ENCODE measurements at places on chromosomes 7 and 10.

DNA sequence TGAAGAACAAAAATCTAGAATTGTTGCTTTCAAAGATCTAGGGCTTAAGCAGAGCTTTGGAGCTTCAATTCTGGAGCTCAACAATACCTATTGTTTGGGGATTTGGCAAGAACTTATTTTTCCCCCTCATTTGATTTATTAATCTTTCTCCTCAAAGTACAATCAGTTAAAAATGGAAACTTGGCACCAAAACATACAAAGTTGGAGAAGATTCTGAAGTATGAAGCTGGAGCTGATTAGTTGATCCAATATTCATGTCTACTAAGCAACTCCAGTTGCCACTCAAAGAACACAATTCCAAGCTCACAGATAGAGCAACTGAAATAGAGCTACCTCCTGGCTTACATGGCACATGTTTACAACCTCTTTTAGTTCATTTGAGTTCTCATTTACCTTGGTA, 3.8 kb downstream of the FAM13C start:
- DNase-seq = no peak

- DNase-seq = no peak
These were observed 164.4 kb downstream of the TPK1 start for GRCh38 chr7:144671429-144671828.

- no peak for DNase-seq
These were observed 2.7 kb downstream of the LRRC20 start for GRCh38 chr10:70379581-70380176.

- DNase-seq = no peak
These were observed 66.8 kb upstream of the KIF5B start for GRCh38 chr10:32123021-32123420.

DNA sequence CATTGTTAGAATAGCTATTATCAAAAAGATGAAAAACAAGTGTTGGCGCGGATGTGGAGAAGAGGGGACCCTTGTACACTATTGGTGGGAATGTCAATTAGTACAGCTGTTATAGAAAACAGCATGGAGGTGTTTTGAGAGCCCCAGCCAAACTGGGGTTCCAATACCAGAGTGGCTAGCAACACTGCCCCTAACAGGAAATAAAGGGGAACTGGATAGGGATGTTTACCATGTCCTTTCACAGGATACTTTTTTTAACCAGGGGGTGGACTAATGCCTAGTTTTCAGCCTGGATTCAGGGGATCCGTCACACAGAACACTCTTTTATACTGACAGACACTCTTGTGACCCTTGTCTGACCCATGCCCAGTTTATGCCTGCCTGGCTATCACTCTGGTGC, 6.9 kb upstream of the GSTK1 start:
- no peak for DNase-seq

DNA sequence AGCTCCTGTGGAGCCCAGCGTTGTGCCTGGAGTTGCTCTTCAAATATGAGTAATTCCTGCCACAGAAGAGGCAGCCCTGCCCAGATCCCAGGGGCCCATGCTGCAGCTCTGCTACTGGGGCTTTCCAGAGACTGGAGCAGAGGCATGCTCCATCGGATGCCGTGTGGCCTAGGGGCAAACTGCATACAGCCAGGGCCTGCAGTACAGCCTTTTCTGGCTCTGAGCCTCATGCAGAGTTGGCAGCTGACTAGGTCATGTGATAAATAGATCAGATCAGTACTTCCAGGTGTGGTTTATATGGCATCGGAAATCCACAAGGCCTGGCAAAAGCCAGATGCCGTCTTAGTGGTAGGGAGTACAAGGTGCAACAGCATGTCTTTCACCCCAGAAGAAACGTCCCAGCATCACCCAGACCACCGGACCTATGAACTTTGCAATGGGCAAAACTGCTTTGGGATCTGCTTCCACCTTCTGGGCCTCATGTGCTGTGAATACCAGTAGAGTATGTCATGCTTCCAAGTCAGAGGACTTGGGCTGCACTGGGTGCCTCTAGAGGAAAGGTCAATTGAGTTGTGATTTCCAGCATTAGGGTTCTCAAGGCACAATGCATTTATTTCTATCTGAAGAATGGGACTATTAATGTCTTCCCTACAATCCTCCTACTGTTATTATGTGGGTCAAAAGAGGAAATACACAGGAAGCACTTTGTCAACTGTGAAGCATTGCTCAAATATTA, 250.7 kb upstream of the ZNF32 start:
- no peak for DNase-seq

- DNase-seq = peak; percentile 50
These were observed 120.0 kb downstream of the MALRD1 start for GRCh38 chr10:19168584-19168983.

- DNase-seq = peak; percentile 54
These were observed 29.2 kb downstream of the TFAM start for GRCh38 chr10:58414270-58415041.

- no peak for DNase-seq
These were observed 107.5 kb upstream of the ARID5B start for GRCh38 chr10:61793760-61794703.

- DNase-seq = peak; percentile 75
These were observed 10.3 kb downstream of the HUS1 start for GRCh38 chr7:47968847-47969774.

GRCh38 chr7:105098863-105099515, 85.0 kb downstream of the KMT2E start:
- DNase-seq = no peak

GRCh38 chr7:70006261-70006920, 408.1 kb downstream of the AUTS2 start:
- DNase-seq = no peak

- DNase-seq = no peak
These were observed 304.9 kb downstream of the IPMK start for GRCh38 chr10:57962839-57963238.

- no peak for DNase-seq
These were observed 80.1 kb downstream of the ANKIB1 start for GRCh38 chr7:92325858-92326257.

- DNase-seq = peak; percentile 65
These were observed 2.7 kb upstream of the CYP3A7 start for GRCh38 chr7:99737726-99738125.

- DNase-seq = peak; percentile 53
These were observed 443.3 kb downstream of the GFRA1 start for GRCh38 chr10:115829521-115830205.

DNA sequence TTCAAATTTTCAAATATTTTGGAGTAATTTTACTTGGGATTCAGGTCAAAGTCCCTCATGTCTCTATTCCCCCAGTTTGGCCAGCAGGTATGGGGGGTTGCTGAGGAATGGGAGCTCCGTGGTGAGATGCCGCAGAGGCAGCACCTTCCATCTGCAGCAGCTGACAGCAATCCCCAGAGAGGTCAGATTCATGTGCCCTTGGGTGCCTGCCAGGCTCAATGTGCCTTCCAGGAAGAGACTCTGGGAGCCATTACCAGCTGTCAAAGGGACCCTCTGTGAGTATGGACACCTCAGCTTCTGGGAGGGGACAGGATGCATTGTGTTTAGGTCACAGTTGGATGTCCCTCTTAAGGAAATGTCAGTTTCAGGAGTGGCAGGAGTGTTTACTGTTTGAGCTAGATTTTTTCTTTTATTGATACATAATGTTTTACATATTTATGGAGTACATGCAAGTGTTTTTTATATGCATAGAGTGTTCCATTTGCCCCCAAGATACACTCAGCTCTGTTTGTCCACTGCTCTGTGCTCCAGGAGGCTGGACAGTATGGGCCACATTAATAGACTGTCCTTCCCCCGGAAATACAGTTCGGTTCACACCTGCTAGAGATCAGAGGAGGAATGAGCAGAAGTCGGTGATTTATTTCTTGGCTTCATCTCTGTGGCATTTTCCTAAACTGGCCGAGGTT, 75.3 kb upstream of the GRB10 start:
- no peak for DNase-seq

GRCh38 chr10:35208949-35209613, 82.4 kb downstream of the CREM start:
- no peak for DNase-seq

GRCh38 chr7:46245586-46246111, 324.6 kb upstream of the IGFBP3 start:
- no peak for DNase-seq

GRCh38 chr10:78549140-78549935, 515.7 kb downstream of the RPS24 start:
- no peak for DNase-seq

GRCh38 chr7:5597772-5598171, 174.1 kb upstream of the TNRC18 start:
- no peak for DNase-seq

GRCh38 chr7:12715372-12716133, 28.1 kb downstream of the ARL4A start:
- DNase-seq = peak; percentile 96

- DNase-seq = no peak
These were observed 32.1 kb downstream of the ELMO1 start for GRCh38 chr7:37416378-37417106.

DNA sequence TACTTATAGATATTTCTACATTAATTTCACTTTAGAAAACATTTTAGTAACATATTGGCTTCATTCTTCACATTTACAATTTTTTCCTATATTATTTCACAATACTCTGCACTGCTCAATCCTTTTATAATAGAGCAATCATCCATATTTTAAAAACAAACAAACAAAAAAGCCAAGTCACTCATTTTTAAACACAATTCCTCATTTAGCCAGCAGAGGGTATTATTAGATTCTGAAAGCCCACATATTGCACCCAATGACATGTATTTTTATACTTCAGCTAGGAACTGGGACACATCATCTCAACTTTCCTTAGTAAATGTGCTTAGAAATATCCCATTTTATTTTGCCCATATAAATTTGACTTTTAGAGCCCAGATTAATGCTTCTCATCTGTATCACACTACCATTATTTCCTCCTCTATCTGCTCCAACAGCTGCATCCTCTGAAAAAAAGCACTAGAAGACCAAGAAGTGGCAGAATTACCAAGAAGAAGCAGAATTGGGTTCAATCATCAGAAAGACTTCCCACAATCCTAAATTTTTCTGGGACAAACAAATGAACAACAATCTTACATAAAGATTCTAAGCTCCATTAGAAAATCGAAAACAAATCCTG, 29.5 kb downstream of the CTNNA3 start:
- DNase-seq = peak; percentile 56

DNA sequence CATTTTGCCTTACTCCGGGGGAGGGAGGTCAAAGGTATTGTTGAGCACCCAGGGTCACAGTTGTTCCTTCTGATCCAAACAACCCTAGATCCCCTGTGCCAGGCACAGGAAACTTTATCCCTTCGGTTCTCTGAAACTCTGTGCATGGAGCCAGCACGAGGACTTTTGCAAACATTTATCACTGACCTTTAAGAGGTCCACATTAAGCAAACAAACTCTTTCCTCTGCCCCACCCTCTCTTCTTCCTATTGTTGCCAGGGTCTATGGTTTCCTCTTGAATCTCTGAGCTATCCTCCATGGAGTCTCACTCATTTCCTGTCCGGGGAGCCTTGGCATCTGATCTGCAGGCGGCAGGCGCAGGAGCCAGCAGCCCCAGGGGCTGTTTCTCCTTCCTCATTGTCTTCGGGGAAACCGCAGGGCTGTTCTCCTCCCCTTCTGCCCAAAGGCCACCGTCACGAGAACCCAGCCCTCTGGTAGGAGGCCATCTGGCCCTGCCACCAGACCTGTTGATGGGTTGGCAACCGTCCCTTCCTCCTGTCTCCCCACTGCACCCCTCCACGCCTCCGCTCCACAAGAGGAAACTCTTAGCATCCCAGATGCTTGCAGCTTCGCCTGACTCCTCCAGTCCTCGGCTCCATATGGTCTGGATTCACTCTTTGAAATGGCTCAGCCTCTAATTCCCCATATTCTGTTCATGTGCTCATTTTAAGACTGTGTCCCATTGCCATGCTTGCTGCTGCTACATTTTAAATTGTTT, 327.3 kb upstream of the NRP1 start:
- DNase-seq = peak; percentile 52

- no peak for DNase-seq
These were observed 103.0 kb upstream of the KIF5B start for GRCh38 chr10:32159264-32159663.

DNA sequence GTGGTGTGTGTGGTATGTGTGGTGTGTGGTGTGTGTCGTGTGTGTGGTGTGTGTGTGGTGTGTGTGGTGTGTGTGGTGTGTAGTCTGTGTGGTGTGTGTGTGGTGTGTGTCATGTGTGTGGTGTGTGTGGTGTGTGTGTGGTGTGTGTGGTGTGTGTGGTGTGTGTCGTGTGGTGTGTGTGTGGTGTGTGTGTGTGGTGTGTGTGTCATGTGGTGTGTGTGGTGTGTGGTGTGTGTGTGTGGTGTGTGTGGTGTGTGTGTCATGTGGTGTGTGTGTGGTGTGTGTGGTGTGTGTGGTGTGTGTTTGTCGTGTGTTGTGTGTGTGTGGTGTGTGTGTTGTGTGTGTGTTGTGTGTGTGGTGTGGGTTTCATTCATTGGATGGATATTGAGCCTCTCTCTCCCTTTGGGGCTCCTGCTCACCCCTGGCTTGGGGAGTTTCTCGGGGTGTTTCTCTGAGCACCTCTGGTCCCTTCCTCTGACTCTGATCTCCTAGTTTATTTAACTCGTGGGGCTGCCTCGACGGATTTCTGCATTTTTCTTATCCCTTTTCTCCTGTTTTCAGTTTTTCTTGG, 145.8 kb downstream of the DNAJB6 start:
- DNase-seq = no peak

DNA sequence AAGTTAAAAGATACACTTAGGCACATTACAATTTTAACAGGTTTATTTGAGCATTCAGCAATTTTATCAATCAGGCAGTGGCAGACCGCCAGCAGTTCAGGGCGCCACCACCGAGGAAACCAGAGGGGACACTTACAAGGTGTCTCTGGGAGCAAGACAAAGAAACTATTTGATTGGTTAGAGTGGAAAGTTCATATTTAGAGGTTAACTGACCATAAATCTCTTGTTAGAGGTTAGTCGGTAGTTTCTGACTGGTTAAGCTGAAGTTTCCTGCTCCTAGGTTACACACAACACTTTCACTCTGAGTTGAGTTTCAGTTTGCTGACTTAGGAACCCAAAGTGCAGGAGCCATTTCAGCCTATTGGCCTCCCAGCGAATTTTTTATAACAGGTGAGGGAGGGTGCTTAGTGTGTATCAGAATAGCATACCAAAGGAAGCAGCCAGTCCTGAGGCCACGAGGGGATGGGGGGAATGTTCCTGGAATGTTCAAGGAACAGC, 10.8 kb upstream of the PVRIG start:
- DNase-seq = no peak

Measured in A673 (cell line).